ENCODE measurements at places on chromosomes 11 and 22.

DNA sequence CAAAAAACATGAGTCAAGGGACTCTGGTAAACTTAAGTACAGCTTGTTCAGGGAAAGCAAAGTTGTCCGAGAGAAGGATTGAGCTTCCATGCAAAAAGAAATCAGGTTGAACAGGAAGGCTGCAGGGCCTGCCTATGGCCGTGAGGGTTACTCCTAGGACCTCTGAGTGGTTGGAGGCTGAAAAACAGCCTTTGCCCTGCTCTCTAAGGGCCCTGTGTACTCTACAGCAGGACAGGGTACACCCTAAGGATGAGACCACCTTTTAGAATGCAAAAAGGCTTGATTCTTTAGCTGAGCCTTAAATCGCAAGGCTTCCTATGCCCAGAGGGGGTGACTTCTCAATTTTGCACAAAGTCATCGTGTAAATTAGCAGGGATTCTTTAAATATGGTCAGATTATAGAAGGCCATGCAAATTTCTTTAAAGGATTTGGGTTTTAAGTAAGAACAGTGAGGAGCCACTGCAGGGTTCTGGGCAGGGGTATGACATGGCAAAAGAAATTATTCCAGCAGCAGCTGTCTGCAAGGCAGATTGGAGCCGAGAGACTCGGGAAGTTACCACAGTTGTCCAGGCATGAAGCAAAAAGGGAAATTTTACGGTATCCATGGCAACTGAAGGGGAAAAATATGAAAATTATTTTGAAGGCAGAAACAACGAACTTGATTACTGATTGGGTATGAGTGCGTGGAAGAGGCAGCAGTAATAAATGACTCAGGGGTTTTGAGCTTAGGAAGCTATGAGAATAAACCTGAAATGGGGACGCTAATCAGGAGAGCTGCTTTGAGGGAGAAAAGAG lies 91.8 kb downstream of the FAM76B start:
- DNase-seq = no peak

DNA sequence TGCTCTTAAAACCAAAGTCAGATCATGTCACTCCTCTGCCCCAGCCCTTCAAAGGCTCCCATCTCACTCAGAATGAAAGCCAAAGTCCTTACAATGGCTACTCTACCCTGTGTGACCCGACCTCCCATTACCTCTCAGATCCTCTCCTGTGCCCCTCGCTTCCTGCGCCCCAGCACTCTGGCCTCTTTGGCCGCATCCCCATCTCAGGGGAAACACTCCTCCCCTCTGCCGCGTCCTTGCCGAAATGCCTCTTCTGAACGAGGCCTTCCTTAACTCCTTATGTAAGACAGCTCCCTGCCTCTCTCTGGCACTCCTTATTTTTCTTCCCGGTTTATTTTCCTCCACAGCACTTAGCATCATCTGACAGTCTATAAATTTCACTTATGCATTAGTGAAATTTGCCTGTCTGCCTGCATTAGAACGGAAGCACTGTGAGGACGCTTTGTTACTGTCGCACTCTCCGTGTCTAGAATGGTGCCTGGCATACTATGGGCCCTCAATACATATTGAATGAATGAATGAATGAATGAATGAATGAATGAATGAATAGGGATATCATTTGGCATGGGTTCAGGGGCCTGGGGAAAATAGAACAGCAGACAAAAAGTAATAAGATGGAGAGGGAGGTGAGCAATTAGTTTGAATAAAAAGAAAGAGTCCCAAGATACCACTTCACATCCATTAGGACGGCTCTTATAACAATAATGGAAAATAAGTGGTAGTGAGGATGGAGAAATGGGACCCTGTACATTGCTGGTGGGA lies 137.8 kb downstream of the CEP164 start:
- no peak for DNase-seq

- DNase-seq = no peak
Measured at GRCh38 chr11:129289350-129290040, 86.2 kb upstream of the BARX2 start.

GRCh38 chr22:33831207-33831606 lies 89.1 kb downstream of the LARGE1 start:
- DNase-seq = no peak

GRCh38 chr11:63892228-63892627 lies 24.7 kb downstream of the RCOR2 start:
- no peak for DNase-seq

DNA sequence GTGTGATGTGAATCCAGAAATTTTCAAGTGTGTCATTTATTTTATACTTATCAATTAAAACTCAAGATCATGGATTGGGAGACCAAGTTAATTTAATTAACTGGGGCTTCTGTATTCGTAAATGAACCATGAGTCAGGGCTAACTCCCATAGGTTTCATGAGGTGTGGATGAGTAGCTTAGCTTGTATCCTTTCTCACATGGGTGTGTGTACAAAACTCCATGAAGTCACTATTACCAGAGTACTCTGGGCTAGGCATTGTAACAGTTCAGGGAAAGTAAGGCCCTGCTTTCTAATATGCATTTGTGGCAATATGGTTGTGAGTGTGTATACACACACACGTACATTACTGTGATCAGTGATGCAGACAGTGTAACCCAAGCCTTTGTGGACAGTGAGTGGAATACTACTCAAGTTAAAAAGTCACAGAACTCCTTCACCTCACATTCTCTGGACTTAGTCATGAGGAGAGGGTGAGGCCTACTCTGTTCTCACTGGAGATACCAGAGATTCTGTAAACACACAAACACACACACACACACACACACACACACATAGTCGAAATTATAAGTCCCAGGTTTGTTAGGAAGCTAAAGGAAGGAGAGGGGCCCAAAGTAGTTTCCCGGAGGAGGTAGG lies 3.5 kb downstream of the CNTF start:
- no peak for DNase-seq

GRCh38 chr11:1832920-1833295 lies 1.9 kb upstream of the SYT8 start:
- no peak for DNase-seq

GRCh38 chr22:33105501-33105911 lies 47.3 kb upstream of the SYN3 start:
- no peak for DNase-seq

DNA sequence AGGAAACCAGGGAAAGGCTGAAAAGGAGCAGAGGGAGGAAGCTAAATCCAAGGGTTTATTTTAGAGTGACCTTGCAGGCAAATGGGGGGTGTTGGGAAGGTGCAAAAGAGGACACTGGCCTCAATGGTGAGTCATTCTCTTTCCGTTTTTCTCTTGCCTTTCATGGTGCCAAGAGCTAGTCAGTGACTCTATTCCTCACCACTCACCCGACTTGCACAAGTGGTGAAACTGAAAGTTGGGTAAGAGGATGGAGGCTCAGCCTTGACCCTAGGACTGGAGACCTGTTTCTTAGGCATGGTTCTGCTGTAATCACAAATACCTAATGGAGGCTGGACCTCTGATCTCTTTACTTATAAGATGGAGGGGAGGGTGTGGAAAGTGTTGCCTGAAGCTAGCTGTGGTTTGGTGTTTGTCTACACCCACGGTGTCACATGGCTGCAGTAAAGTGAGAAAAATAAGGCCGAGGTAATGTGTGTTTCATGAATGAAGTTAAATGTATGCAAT lies 67.3 kb upstream of the CREB3L1 start:
- DNase-seq = peak; percentile 4

- no peak for DNase-seq
Measured at GRCh38 chr22:35593071-35593890, 23.8 kb downstream of the MB start.

DNA sequence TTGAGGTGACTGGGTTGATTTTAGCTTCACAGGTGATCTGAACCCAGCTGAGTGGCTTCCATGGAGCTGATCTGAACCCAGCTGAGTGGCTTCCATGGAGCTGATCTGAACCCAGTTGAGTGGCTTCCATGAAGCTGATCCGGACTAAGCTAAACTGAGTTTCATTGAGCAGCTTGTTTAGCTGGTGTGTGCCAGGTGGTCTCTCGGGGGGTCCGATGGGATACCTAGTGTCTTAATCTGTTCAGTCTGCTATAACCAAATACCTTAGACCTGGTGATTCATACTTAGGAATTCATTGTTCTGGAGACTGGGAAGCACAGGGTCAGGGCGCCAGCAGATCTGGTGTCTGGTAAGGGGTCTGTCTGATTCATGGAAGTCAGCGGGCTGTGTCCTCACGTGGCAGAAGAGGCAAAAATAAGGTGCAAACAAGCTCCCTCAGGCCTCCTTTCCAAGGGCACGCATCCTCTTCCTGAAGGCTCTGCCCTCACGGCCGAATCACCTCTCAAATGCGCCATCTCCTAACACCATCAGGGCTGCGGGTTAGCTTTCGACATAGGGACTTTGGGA lies 52.5 kb upstream of the KCNQ1OT1 start:
- no peak for DNase-seq

DNA sequence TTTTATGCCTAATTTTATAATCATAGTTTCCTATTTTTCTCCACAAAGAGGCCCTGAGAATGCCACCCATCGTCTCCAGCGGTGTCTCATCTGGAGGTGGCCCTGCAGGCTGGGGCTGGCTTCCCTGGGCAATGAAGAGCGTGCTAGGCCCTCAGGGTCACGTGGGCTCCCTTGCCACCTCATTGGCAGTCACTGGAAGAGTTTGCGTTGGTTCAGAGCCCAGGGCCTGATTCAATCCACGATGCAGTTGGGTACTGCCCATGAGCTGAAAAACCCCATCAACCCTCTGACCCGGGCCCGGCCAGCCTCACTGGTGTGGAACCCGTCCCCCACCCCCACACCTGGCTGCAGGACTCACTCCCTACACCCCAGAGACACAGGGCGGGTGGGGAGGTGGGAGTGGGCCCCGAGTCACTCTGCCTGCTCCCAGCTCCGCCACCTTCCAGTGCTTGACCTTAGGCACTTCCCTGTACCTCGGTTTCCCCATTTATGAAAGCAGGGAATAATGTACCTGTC lies 43.4 kb upstream of the A4GALT start:
- no peak for DNase-seq

- no peak for DNase-seq
Measured at GRCh38 chr11:45665206-45665932, at the start of gene CHST1. Gene CHST1, minus strand, starts transcription at chr11:45665622. Its CDS starts 14,699 bp downstream, at chr11:45650923.

DNA sequence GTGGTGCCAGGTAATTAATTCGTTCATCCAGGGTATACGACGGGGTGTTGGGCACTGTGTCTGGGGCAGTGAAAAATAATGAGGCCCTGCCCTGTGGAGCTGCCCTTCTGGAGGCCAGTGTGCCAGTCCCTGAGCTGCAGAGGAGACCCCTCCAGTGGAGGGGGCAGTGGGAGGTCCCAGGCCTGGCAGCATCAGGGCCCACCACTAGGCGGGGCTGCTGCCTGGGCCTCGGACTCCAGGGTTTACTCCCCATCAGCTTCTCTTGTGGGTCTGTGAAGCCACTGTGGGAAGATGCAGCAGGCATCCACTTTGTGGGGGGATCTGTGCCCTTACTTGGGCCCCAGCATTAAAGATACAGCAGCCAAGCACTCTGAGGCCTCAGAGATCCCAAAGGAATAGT lies 17.4 kb upstream of the TMPRSS6 start:
- no peak for DNase-seq

- no peak for DNase-seq
Measured at GRCh38 chr22:45828841-45829240, 148.1 kb downstream of the WNT7B start.

GRCh38 chr22:22773979-22774604 lies 113.5 kb upstream of the IGLL5 start:
- no peak for DNase-seq

GRCh38 chr11:102430158-102430836 lies 22.3 kb downstream of the TMEM123 start:
- no peak for DNase-seq

GRCh38 chr11:76139314-76139713 lies 67.0 kb downstream of the WNT11 start:
- no peak for DNase-seq

GRCh38 chr11:1619449-1619848 lies 2.5 kb downstream of the KRTAP5-4 start:
- DNase-seq = peak; percentile 12

- no peak for DNase-seq
Measured at GRCh38 chr11:124812876-124813275, 12.7 kb upstream of the MSANTD2 start.

- no peak for DNase-seq
Measured at GRCh38 chr11:111977146-111978027, 40.2 kb downstream of the DIXDC1 start.

GRCh38 chr11:76782531-76783293 lies 444 bp upstream of the TSKU start:
- DNase-seq = no peak

DNA sequence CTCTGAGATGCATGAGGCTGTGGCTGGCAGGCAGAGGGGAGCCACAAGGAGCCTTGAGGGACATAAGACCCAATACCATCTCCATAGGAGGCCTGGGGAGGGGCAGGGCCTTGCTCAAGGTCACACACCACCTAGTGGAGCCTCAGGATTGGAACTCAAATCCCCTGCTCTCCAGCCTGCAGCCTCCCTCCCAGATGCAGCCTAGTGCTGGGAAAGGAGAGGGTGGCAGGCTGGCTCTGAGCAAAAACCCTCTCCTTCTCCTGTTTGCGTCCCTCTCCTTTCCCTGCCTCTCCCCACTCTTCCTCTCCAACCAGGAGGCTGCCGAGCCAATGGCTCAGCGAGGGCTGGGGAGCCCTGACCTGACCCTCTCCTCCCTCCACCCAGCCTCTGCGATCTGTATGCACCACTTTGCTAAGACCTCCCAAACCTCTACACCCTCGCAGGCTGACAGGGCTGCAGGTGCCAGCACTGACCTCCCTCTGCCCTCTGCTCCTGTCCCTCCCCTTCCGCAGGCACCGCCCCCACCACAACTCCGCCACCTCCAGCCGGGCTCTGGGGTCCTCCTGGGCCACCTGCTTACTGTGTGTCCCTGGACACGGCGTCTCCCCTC lies 14.7 kb downstream of the IGLL1 start:
- no peak for DNase-seq

DNA sequence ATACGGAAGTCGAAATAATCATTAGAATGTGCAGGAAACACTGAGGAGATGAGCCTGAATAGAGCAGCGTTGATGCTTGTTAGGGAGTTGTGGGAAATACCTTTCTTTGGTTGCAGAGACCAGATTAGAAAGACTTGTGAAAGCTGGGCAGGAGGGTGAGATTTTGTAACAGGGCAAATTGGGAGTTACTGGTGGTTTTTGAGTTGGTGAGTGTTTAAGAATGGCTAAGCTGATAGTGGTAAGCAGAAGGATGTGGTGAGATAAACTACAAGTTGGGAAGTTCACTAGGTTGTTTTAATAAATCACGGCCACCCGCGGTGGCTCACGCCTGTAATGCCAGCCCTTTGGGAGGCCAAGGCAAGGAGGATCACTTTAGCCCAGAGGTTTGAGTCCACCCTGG lies 34.4 kb downstream of the MCAM start:
- DNase-seq = no peak

DNA sequence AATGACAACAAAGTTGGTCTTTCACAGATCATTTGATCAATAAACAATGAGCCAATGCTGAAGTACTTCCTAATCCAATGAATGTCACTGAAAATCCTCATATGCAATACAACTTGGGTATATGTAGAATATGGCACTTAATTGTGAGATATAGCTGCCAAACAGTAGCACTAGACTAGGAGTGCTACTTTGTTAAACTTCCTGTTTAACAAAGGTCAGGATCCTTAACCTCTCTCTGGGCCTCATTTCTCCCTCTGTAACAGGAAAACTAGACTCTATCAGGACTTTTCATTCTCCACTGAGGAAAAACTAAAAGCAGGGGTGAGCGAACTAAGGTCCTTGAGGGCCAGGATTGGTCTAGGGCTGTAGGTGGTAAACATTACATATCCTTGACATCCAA lies 56.1 kb downstream of the PITPNB start:
- no peak for DNase-seq

GRCh38 chr11:118652681-118653181 lies 26.7 kb downstream of the TREH start:
- no peak for DNase-seq

Data from CD4-positive, alpha-beta T cell treated with Interleukin-15 for 4 hours (primary cell).